ENCODE measurements at places on chromosomes 5 and 9. TPM values are rescaled to one million over a fixed set of nuclear protein-coding genes. Genes with fewer than 3 reads are reported as not detected.
A peak's percentile ranks its signal among the peaks of the same experiment; 100 is the strongest.

GRCh38 chr9:110877374-110877773 is 160.9 kb downstream of the LPAR1 start:
- no peak for DNase-seq

DNA sequence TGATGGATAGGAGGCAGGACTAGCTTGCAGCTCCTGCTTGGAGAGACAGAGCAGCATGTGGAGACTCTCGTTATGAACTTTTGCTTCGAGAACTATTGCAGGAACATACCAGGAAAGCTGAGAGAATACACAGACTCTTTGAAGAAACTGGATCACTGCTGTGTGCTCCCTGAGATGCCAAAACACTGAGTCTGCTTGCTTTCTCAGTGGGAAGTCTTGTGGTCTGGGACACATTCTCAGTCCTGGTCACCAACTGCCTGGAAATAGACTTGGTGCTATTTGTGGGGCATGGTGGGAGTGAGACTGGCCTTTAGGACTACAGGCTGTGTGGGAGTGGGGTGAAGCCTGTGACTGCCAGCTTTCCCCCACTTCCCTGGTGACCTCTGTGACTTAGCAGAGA is 252.6 kb downstream of the MED10 start:
- DNase-seq = no peak

DNA sequence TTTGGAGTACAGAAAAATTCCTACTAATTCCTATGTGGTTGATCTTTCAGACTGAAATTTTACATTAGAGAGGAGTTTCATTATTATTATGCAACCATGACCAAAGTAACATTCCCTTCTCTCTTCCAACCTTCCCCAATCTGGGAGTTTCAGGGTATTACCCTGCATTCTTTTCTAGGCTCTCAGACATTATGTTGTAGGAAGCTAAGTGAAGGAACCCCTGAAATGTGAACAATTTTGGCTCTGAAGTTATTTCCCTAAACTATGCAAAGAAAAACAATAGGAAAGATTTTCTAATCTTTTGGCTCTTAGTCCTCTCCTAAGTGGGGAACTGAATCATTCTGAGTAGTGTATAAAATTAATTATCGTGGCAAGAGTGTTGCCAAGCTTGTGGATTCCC is 63.3 kb upstream of the ZFAND5 start:
- peak; percentile 30 for DNase-seq

DNA sequence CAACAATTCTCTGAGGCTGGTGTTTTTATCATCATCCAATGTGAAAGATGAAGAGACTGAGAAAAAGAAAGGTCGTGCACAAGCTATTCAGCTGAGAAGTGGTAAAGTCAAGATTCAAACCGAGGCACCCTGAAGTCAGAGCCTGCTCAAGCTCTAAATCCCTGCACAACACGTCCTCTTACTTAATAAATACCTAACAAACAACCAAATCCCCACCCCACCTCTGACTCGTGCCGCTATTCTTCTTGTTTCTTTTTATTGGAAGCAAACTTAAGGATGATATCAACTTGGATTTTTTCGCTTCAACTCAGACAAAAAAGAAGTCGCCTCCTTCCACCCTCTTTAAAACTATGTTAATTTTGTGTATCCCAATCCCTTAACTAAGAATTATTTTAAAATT is 140.2 kb downstream of the CEP120 start:
- DNase-seq = no peak

GRCh38 chr5:141917760-141918159 is 5.9 kb upstream of the DELE1 start:
- no peak for DNase-seq

- no peak for DNase-seq
Observed at GRCh38 chr9:135973277-135974219, 12.4 kb upstream of the UBAC1 start.

- no peak for DNase-seq
Observed at GRCh38 chr5:56464935-56465768, 232.0 kb upstream of the ANKRD55 start.

GRCh38 chr5:9733486-9733885 is 103.3 kb upstream of the TAS2R1 start:
- no peak for DNase-seq

DNA sequence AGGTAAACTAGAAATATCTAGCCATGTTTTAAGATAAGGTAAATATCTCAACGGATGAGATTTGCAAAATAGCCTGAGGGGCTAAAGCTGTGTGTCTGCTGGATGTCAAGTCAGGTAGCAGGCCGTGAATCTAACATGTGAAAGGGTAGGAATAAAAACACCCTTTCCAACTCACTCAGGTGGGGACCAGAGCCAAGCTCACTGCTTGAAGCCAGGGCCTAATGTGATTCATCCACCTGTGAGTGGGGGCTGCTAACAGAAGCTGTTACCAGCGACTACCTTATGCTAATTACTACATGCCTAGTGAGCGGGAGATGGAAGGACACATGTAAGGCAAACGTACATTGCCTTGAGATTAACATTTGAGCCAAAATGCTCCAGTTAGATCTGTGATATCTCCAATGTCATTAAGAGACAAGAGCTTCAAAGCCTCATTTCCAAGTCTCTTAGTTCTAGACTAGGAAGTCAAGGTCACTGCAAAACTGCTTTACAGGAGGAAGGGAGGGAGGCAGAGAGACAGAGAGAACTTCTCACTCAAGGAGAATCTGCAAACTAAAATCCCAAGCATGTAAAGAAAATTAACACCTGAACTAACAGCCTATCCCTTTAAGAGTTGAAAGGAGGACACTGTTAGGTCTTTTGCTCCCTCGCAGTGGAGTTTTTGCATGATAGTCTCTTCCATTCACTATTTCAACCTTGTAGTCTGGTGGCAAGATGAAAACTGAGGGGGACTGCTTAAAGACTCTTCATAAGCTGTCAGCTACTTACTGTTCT is 141.6 kb upstream of the RPS23 start:
- DNase-seq = no peak

HIGD2A gene
- 27.9 TPM for total RNA-seq

SPINK6 gene
- total RNA-seq = not detected

TOMM5 gene
- total RNA-seq = 84.9 TPM

HAPLN1 gene
- total RNA-seq = under 0.01 TPM

CDH9 gene
- not detected for total RNA-seq

WDR31 gene
- 0.17 TPM for total RNA-seq

NMUR2 gene
- not detected for total RNA-seq

MPDZ gene
- total RNA-seq = 130 TPM

TRIP13 gene
- total RNA-seq = 39.6 TPM

TAF1L gene
- under 0.01 TPM for total RNA-seq

RORB gene
- total RNA-seq = 0.09 TPM

ZNF79 gene
- total RNA-seq = 14.8 TPM

OTP gene
- total RNA-seq = not detected

FOXD4L6 gene
- total RNA-seq = under 0.01 TPM

All from dermis blood vessel endothelial cell (primary cell).